ENCODE measurements at places on chromosomes 1 and 21. TPM values are rescaled to one million over a fixed set of nuclear protein-coding genes. Genes with fewer than 3 reads are reported as not detected.

CHTOP gene
- total RNA-seq = 63.5 TPM

ANGPTL3 gene
- not detected for total RNA-seq

LRRC38 gene
- not detected for total RNA-seq

PGLYRP3 gene
- total RNA-seq = not detected

GNG12 gene
- 102 TPM for total RNA-seq

FAM131C gene
- not detected for total RNA-seq

SYT2 gene
- not detected for total RNA-seq

TTC24 gene
- not detected for total RNA-seq

BACE2 gene
- total RNA-seq = 39.3 TPM

AKNAD1 gene
- 0.84 TPM for total RNA-seq

VWA5B1 gene
- not detected for total RNA-seq

ZMYM4 gene
- total RNA-seq = 32.3 TPM

TSPAN2 gene
- total RNA-seq = 6.8 TPM

ERO1B gene
- total RNA-seq = 7.7 TPM

PPP1R8 gene
- total RNA-seq = 43.7 TPM

ACTA1 gene
- not detected for total RNA-seq

NEGR1 gene
- 29.9 TPM for total RNA-seq

PADI2 gene
- total RNA-seq = 1.6 TPM

CDKN2C gene
- 48.5 TPM for total RNA-seq

CYP4A22 gene
- 0.72 TPM for total RNA-seq

GPR89A gene
- 27.1 TPM for total RNA-seq
